ENCODE measurements at places on chromosomes 5 and 9.
A peak's percentile ranks its signal among the peaks of the same experiment; 100 is the strongest.

DNA sequence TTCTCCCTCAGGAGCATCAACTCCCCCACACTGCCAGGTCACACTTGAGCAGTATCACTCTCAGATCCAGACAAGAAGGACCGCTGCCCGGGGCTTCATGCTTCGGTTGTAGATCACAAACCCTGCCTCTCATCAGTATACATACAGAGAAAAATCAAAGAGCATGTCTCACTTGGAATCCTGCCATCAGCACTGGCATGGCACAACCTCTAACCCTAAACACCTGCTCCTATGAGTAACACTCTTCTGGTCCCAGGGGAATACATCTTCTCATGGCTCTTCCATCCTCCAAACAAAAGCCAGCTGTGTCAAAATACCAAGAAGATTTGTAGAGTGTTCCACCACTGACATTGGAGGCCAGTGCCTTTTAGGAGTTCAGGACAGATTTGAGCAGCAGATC lies 84.8 kb upstream of the MIER3 start:
- H3K4me1 ChIP-seq = peaks cover 19% of the 10 kb centered on the region
- no peaks in the 10 kb centered on the region for H3K27me3 ChIP-seq
- H3K27ac ChIP-seq = no peak overlapping the region

DNA sequence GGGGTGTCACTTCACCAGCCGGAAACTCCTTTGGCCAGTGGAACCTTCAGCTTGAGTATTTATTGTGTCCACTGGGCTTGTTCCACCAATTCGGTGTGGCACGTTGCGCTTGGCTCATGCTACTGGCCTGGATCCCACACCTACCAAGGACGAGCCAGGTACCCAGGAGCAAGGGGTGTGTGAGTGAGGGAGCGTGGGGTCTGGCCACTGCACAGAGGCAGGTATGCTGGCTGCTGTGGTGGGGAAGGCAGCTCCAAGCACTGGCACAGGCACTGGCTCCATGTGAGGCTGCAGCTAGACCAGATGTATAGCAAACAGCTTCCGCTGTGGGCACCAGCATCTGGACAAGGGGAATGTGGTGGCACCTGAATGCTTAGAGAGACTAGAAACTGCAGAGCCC lies 28.1 kb upstream of the CYLC2 start:
- H3K27me3 ChIP-seq = no peaks in the 10 kb centered on the region
- no peak for ATAC-seq
- H3K36me3 ChIP-seq = no peaks in the 10 kb centered on the region
- no peak overlapping the region for H3K27ac ChIP-seq
- no peak overlapping the region for H3K4me3 ChIP-seq
- no peaks in the 10 kb centered on the region for H3K4me1 ChIP-seq

GRCh38 chr5:133236541-133236951 lies 184.7 kb downstream of the HSPA4 start:
- H3K4me3 ChIP-seq = no peak overlapping the region
- H3K27ac ChIP-seq = no peak overlapping the region
- no peaks in the 10 kb centered on the region for H3K36me3 ChIP-seq

DNA sequence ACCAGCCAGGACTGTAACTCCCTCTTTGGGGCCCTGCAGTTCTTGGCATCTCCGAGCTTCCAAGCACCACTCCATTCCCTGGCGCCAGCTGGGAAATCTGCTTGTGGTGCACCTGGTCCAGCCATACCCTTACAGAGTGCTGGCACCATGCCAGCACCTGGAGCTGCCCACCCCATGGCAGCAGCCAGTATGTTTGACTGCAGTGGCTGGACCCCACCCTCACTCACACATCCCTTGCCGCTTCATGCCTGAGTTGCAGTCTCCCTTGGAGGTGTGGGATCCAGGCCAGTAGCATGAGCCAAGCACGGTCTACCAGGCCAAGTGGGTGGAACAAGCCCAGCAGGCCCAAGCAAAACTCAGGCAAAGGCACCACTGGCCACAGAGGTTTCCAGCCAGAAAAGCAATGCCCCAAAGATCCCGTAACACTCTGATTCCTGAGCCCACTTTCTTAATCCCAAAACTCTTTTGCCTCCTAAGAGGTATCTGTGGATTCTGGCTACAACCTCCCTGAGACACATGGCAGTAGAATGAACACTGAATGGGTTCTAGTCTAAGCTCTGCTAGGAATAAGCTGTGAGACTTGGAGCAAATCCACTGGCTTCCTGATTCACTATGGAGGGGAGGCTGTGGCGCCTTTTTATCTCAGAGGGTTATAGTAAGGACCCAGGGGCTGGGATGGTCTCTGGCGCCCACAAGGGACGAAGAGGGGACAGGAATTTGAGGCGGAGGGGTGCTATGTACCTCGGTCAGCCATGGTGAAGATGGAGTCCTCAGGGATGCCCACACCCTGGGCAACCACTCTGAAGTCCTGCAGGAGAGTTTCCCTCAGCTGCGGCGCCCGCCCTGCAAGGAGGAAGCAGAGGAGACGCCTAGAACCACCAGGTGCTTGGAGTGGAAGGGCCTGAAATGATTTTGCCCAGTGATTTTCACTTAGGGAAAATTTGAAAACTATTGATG lies 5.6 kb downstream of the AMBP start:
- no peak overlapping the region for H3K27ac ChIP-seq
- ATAC-seq = no peak
- peaks cover 33% of the 10 kb centered on the region for H3K27me3 ChIP-seq
- H3K36me3 ChIP-seq = no peaks in the 10 kb centered on the region
- H3K4me1 ChIP-seq = no peaks in the 10 kb centered on the region

DNA sequence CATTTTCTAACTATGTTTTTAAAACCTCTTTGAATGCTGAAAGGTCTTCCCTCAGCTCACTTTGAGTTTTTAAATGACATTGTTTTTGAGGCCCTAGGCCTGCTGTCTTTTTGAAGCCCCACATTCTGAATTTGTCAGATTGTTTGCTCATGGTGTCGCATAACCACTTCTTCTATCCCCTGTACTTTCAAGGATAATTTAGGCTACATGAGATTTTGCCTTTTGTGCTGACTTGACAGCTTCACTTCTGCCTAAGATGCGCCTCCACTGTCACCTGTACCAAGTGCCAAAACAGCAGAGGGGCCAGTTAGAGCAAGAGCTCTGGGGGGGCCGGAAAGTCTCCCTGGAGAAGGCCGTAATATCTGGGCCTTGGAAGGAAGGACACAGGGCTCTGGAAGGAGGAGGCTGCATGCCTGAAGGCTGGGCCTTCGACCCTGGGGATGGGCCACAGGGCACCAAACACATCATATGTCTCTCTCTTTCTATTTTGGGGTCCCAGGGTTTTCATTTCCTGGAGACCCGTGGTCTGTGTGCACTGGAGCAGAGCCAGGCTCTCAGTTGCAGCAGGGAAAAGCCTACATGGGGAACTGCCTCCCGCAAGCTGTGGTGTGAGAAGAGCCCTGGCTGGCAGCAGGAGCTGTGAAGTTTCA lies 49.1 kb downstream of the NDST1 start:
- no peak overlapping the region for H3K4me3 ChIP-seq
- peaks cover 5% of the 10 kb centered on the region for H3K36me3 ChIP-seq
- ATAC-seq = no peak
- H3K27me3 ChIP-seq = no peaks in the 10 kb centered on the region
- H3K27ac ChIP-seq = no peak overlapping the region

DNA sequence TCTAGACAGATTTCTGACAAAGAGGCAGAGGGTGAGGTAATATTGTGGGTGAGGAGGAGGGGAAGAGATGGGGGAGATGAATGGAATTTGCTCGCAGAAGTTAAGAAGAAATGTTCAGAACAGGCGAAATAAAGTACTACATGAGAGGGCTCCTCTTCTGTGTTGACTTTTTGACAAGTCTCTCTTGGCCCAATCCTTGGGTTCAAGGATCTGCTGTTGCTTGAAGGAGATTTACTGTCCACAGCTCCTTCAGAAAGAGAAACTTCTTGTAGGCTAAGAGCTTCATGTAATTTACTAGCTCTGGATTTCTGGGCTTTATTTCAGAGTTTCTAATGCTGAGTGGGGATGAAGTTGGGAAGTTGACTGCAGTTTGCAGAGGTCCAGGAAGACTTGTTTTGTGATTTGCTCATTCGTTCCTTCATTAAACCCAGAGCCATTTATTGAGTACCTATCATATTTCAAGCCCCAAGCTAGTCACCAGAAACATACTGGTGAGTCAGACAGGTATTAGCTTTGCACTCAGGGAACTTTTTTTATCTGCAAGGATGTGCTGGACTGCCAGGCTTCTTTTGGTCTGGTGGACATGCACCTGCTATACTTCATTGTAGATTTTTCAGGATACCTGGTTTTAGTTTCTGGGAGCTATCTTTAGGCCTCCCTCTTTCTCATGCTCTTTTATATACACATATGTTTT lies 402.9 kb upstream of the CLINT1 start:
- H3K27ac ChIP-seq = no peak overlapping the region
- no peaks in the 10 kb centered on the region for H3K4me1 ChIP-seq
- no peaks in the 10 kb centered on the region for H3K27me3 ChIP-seq
- H3K4me3 ChIP-seq = no peak overlapping the region
- no peaks in the 10 kb centered on the region for H3K36me3 ChIP-seq

DNA sequence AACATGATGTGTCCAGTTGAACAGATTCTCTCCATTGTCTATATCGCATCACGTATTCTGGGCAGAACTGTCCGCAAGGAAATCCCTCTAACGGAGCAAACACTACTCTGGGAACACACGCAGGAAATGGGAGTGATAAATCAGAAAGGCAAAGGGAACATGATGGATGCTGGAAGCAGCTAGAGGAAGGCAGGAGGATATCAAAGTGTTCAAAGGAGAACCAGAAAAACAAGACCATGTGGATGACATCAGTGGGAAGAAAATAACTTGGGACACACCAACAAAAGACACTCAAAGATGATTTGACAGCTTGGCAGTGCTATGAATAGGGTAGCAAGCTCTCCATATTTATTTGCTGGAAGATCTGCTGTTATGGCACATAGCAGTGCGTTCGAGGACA lies 142.9 kb downstream of the PLK2 start:
- H3K27me3 ChIP-seq = no peaks in the 10 kb centered on the region
- no peak overlapping the region for H3K4me3 ChIP-seq
- ATAC-seq = no peak
- H3K27ac ChIP-seq = no peak overlapping the region
- no peaks in the 10 kb centered on the region for H3K4me1 ChIP-seq
- no peaks in the 10 kb centered on the region for H3K36me3 ChIP-seq

- no peaks in the 10 kb centered on the region for H3K36me3 ChIP-seq
- H3K27me3 ChIP-seq = peaks cover 9% of the 10 kb centered on the region
- peak overlapping the region; percentile 88 for H3K4me3 ChIP-seq
- peak; percentile 60 for ATAC-seq
Measured at GRCh38 chr5:59038798-59039295, 456.0 kb downstream of the RAB3C start.

DNA sequence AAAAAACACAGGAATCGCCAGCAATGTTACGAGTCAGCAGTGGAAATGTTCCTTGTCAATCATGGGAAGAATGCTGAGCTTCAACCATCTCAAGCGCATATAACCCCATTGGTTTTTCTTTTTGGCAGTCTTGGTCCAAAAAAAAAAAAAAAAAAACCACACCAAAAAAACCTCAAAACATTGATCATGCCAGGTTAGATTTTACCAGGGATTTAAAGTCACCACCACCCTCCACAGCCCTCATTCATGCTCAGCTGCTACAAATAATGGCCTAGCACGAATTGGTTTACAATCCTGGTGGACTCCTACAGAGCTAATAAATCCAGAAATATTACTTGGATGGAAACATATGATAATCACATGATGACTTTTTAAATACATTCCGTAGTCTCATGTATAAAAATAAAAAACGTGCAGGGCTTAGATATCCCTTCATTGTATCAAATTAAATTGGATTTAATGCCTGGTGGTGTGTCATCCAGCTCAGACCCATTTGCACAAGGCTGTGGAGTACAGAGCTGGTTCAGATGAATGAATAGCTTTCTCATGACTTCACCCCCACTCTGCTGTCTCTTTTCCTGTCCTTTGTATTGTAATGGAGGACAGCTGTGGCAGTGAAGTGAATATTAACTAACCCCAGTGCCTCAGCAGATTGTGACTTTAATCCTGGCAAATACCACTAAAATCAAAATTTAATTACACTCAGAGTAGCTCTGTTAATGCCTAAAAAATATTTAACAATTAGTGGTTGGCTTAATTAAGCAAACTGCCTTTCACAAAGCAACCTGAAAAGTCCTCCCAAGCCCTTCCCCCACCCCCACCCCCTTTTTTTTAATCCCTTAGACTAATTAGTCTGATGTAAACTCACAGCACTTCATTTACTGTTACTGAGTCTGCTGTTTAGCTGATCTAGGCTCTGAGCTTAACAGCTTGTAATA lies 626.5 kb upstream of the ZNF608 start:
- peaks cover 8% of the 10 kb centered on the region for H3K4me1 ChIP-seq
- H3K36me3 ChIP-seq = no peaks in the 10 kb centered on the region
- no peak overlapping the region for H3K27ac ChIP-seq
- H3K27me3 ChIP-seq = no peaks in the 10 kb centered on the region

DNA sequence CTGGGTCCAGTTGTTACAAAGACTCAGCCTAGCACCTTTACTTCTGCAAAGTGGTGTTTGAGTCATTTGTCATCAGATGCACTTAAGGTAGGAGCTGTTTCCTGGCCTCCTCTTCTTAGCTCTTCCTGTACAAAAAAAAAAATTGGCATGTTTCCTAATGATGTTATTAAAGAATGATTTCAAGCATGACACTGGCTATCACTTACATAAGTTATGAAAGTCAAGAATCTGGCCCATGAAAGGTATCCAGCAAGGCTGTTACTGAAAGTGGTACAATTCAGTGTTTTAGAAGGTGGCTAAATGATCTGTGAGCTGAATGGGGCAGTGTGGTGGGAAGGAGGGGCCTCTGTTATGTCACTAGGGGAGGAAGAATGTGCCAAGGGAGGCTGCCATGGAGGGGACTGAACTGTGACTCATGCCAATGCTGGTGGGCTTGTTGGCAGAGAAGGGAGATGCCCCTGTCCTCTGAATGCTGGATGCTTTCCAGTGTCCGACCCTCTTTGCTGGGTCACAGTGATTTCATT lies 175.1 kb upstream of the MAP1B start:
- H3K27me3 ChIP-seq = peaks cover 29% of the 10 kb centered on the region
- no peaks in the 10 kb centered on the region for H3K4me1 ChIP-seq
- no peak overlapping the region for H3K27ac ChIP-seq
- ATAC-seq = no peak
- no peaks in the 10 kb centered on the region for H3K36me3 ChIP-seq

- ATAC-seq = peak; percentile 61
- H3K36me3 ChIP-seq = no peaks in the 10 kb centered on the region
- H3K27me3 ChIP-seq = no peaks in the 10 kb centered on the region
- peak overlapping the region; percentile 54 for H3K27ac ChIP-seq
Measured at GRCh38 chr9:137423514-137424291, 510 bp downstream of the NOXA1 start.

- no peaks in the 10 kb centered on the region for H3K27me3 ChIP-seq
- peaks cover 25% of the 10 kb centered on the region for H3K4me1 ChIP-seq
- ATAC-seq = no peak
- H3K36me3 ChIP-seq = peaks cover 5% of the 10 kb centered on the region
Measured at GRCh38 chr5:91283899-91284298, 99.2 kb downstream of the ARRDC3 start.

GRCh38 chr5:31329715-31330114 lies 136.2 kb downstream of the CDH6 start:
- H3K27ac ChIP-seq = no peak overlapping the region
- H3K4me1 ChIP-seq = no peaks in the 10 kb centered on the region
- H3K4me3 ChIP-seq = no peak overlapping the region
- no peaks in the 10 kb centered on the region for H3K27me3 ChIP-seq
- no peak for ATAC-seq
